ENCODE measurements at places on chromosomes 16 and 17. TPM values are rescaled to one million over a fixed set of nuclear protein-coding genes. Genes with fewer than 3 reads are reported as not detected.

PRRT2 gene
- 71.4 TPM for total RNA-seq

KDM6B gene
- total RNA-seq = 6.8 TPM

KIAA0753 gene
- 24.1 TPM for total RNA-seq

OTOP3 gene
- not detected for total RNA-seq

G6PC1 gene
- total RNA-seq = not detected

MYH2 gene
- 0.37 TPM for total RNA-seq

CTF1 gene
- total RNA-seq = 0.39 TPM

GRCh38 chr17:40960144-40960543 lies 6.6 kb downstream of the KRT39 start:
- no peak overlapping the region for H3K4me3 ChIP-seq
- no peaks in the 10 kb centered on the region for H3K36me3 ChIP-seq
- no peak overlapping the region for H3K27ac ChIP-seq
- DNase-seq = no peak

- DNase-seq = no peak
- H3K4me1 ChIP-seq = no peaks in the 10 kb centered on the region
- no peak overlapping the region for H3K4me3 ChIP-seq
- no peak overlapping the region for H3K27ac ChIP-seq
- H3K36me3 ChIP-seq = no peaks in the 10 kb centered on the region
Measured at GRCh38 chr17:51947160-51947735, 211.3 kb downstream of the CA10 start.

- no peaks in the 10 kb centered on the region for H3K27me3 ChIP-seq
- peak overlapping the region; percentile 16 for H3K27ac ChIP-seq
- peak overlapping the region; percentile 78 for H3K4me3 ChIP-seq
- peaks cover 5% of the 10 kb centered on the region for H3K4me1 ChIP-seq
- peaks cover 6% of the 10 kb centered on the region for H3K36me3 ChIP-seq
Measured at GRCh38 chr17:13016881-13017654, 759 bp downstream of the ELAC2 start.

- no peak overlapping the region for H3K4me3 ChIP-seq
- peaks cover 51% of the 10 kb centered on the region for H3K4me1 ChIP-seq
- no peaks in the 10 kb centered on the region for H3K36me3 ChIP-seq
- no peaks in the 10 kb centered on the region for H3K27me3 ChIP-seq
- no peak for DNase-seq
Measured at GRCh38 chr16:58421529-58421928, 29.3 kb downstream of the GINS3 start.

DNA sequence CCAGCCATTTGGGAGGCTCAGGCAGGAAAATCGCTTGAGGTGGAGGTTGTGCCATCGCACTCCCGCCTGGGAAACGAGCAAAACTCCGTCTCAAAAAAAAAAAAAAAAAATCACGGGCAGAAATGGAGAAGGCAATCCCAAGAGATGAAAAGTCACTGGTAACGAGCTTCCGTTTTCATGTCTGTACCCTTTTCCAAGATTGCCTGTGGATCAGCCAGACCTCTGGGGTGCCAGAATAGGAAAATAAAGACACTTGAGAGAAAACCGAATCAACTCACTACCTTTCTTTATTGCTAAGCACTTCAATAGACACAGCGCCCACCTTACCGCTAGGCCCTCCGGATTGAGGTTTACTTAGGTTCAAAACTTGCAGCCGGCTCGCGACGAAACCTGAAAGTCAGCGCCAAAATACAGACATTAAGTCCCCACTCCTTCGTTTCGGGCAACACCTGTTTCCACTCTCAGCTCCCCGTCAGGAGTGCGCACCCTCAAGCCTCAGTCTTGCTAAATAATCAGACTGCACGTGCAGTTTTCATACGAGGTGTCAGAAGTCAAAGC lies 970 bp upstream of the TRAF7 start:
- no peaks in the 10 kb centered on the region for H3K36me3 ChIP-seq
- H3K4me3 ChIP-seq = peak overlapping the region; percentile 97
- DNase-seq = no peak
- peaks cover 7% of the 10 kb centered on the region for H3K27me3 ChIP-seq
- H3K27ac ChIP-seq = no peak overlapping the region

DNA sequence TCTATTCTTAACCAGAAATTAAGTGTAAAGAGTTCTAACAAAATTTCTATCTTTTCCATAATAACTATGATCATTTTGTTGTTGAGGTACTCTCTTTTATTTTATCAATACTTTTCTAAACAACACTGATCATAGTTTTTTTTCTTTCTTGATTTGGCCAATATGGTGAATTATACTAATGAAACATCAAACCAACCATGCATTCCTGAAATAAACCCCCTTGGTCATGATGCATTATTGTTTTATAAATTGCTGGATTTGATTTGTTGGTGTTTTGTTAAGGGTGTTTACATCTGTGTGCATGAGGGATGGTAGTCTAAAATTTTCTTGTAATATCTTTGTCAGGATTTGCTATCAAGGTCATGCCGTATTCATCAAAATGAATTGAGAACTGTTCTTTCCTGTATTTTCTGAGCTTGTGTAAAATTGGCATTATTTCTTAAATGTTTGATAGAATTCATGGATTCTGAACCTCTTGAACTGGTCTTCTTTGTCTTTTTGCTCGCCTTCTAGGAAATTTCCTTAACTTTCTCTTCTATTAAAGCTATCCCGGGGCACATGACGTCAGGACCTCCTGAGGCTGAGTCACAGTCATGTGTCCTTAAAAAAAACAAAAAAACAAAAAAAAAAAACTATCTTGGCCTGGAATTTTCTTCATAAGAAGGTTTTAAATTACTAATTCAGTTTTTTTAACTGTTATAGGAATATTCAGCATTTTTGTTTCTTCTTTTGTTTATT lies 3.9 kb upstream of the TRIM25 start:
- peaks cover 8% of the 10 kb centered on the region for H3K4me1 ChIP-seq
- no peak overlapping the region for H3K27ac ChIP-seq
- H3K36me3 ChIP-seq = no peaks in the 10 kb centered on the region
- H3K27me3 ChIP-seq = peaks cover 35% of the 10 kb centered on the region
- DNase-seq = no peak

DNA sequence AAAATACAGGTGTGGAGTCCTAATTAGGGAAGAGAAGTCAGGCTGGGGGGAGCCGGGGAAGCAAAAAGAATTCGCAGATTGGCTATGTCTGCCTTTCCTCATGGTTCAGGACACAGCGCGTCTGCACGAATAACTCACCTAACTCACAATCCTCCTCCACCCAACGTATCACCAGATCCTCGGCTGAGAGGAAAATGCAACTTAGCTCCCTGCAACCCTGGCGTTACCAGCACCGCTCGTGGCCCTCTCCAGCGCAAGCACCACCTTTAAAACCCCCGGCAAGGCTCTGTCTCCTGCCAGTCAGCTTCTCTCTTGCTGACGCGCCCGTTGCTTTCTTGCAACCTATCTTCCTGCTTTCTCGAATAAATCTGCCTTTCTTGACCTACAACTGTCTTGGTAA lies 49.8 kb upstream of the METRNL start:
- H3K36me3 ChIP-seq = no peaks in the 10 kb centered on the region
- H3K4me3 ChIP-seq = no peak overlapping the region
- no peaks in the 10 kb centered on the region for H3K27me3 ChIP-seq
- DNase-seq = no peak
